ENCODE measurements at places on chromosomes 5 and 9. TPM values are rescaled to one million over a fixed set of nuclear protein-coding genes. Genes with fewer than 3 reads are reported as not detected.
A peak's percentile ranks its signal among the peaks of the same experiment; 100 is the strongest.

- H3K4me1 ChIP-seq, result peaks cover 9% of the 10 kb centered on the region
- peaks cover 60% of the 10 kb centered on the region for H3K27me3 ChIP-seq
- no peak for DNase-seq
- H3K36me3 ChIP-seq, result no peaks in the 10 kb centered on the region
Observed at GRCh38 chr5:140143521-140144258, 18.0 kb downstream of the IGIP start.

GRCh38 chr9:515665-516064, 301.0 kb downstream of the DOCK8 start:
- H3K36me3 ChIP-seq, result no peaks in the 10 kb centered on the region
- no peaks in the 10 kb centered on the region for H3K4me1 ChIP-seq

DNA sequence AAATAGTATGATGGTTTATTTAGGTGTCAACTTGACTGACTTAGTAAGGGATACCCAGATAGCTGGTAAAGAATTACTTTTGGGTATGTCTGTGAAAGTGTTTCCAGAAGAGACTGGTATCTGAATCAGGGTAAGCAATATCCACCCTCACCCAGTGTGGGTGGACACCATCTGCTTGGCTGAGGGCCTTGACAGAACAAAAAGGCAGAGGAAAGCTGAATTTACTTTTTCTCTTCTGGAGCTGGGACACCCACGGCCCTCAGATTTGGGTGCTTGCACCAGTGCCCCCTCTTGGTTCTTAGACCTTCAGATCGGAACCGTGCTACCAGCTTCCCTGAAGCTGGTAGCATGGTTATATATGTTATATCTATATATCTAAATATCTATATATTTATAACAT, 489.5 kb upstream of the MPDZ start:
- no peaks in the 10 kb centered on the region for H3K4me1 ChIP-seq
- H3K36me3 ChIP-seq, result no peaks in the 10 kb centered on the region
- H3K27ac ChIP-seq, result no peak overlapping the region
- no peaks in the 10 kb centered on the region for H3K27me3 ChIP-seq
- H3K4me3 ChIP-seq, result no peak overlapping the region
- no peak for DNase-seq

DNA sequence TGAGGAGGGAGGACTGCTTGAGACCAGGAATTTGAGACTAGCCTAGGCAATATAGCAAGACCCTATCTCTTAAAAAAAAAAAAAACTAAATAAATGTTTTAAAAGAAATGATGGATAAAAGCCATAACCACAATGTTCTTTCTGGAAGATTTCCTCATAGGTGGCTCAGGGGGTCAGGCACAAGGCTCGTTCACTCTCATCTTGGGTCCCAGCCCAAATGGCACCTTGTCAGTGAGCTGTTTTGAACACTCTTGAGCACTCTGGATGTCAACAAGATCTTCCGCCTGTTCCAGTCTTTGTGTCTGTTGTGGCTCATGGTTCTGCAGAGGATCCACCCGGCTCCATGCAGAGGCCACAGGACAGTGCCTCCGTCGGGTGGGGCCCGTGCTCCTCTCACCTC, 35.7 kb upstream of the LMX1B start:
- no peak overlapping the region for H3K4me3 ChIP-seq
- H3K36me3 ChIP-seq, result no peaks in the 10 kb centered on the region
- DNase-seq, result no peak
- H3K27ac ChIP-seq, result no peak overlapping the region
- no peaks in the 10 kb centered on the region for H3K4me1 ChIP-seq

- no peak for DNase-seq
- peaks cover 6% of the 10 kb centered on the region for H3K4me1 ChIP-seq
- no peaks in the 10 kb centered on the region for H3K36me3 ChIP-seq
- H3K4me3 ChIP-seq, result no peak overlapping the region
Observed at GRCh38 chr9:86503314-86503713, 149.1 kb upstream of the TUT7 start.

DNA sequence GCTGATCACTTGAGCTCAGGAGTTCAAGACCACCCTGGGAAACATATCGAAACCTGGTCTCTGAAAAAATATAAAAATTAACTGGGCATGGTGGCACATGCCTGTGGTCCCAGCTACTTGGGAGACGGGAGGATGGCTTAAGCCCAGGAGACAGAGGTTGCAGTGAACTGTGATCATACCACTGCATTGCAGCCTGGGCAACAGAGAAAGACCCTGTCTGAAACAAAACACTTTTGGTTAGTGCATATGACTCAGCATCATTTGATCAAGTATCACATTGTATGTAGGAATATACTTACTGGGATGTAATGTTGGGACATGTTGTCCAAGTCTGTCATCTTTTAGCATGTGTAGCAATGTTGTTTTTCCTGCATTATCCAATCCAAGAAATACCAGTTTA, 12.0 kb downstream of the SAR1B start:
- H3K4me3 ChIP-seq, result no peak overlapping the region
- H3K27me3 ChIP-seq, result no peaks in the 10 kb centered on the region
- peaks cover 47% of the 10 kb centered on the region for H3K36me3 ChIP-seq
- no peak for DNase-seq
- no peak overlapping the region for H3K27ac ChIP-seq
- H3K4me1 ChIP-seq, result no peaks in the 10 kb centered on the region

DNA sequence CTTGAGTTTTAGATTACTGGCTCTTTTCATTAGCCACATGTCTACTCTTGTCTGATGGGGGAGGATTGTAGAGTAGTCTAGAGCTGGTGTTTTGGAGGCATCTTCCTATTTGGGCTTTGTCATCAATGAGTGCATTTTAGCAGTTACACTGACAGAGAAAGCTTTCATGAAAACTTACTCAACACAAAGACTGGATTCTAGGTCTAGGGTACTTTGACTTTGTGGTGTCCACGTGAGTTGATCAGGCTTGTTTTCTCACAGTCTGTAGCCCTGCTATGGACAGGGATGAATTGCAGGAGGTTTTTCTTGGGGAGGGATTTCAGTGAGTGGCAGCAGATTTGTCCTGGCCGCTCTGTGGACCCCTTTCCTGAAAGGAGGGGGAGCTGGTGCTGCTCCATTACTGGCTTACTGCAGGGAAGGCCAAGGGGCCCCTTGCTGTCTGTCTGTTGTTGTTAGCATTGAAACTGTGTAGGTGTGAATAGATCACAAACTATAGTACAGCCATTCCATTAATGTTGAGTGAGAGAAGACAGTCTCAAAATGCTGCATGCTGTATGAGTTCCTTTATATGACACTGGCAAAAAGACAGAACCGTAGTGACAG, 6.6 kb downstream of the TRIO start:
- peaks cover 19% of the 10 kb centered on the region for H3K4me1 ChIP-seq
- H3K27me3 ChIP-seq, result no peaks in the 10 kb centered on the region
- no peaks in the 10 kb centered on the region for H3K36me3 ChIP-seq

DNA sequence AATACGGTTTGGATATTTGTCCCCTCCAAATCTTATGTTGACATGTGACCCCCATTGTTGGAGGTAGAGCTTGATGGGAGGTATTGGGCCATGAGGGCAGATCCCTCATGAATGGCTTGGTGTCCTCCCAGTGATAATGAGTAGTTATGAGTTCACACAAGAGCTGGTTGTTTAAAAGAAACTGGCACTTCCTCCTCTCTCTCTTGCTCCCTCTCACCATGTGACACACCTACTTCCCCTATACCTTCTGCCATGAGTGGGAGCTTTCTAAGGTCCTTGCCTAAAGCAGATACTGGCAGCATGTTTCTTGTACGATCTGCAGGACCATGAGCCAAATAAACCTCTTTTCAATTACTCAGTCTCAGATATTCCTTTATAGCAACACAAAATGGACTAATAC, 132.0 kb downstream of the PIK3R1 start:
- H3K27ac ChIP-seq, result no peak overlapping the region
- H3K36me3 ChIP-seq, result no peaks in the 10 kb centered on the region
- no peak overlapping the region for H3K4me3 ChIP-seq
- H3K27me3 ChIP-seq, result no peaks in the 10 kb centered on the region
- peaks cover 3% of the 10 kb centered on the region for H3K4me1 ChIP-seq

DNA sequence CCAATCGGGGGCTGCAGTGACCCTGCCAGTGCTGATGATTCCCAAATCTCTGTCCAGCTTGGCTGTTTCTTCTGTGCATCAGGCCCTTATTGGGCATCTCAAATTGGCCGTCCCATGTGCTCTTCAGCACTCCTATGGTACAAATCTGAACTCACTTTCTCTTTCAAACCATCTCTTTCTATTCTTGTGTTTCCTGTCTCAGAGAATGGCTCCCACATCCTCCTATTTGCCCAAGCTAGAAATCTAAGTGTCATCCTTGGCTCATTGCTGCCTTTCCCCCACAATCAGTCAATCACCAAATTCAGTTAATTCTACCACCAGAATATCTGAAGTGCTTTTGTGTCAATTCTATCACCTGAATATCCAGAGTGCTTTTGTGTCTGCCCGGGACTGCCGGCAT, 336.6 kb downstream of the CWC27 start:
- H3K27me3 ChIP-seq, result no peaks in the 10 kb centered on the region
- H3K4me3 ChIP-seq, result no peak overlapping the region
- peaks cover 17% of the 10 kb centered on the region for H3K4me1 ChIP-seq
- H3K27ac ChIP-seq, result no peak overlapping the region
- H3K36me3 ChIP-seq, result no peaks in the 10 kb centered on the region

DNA sequence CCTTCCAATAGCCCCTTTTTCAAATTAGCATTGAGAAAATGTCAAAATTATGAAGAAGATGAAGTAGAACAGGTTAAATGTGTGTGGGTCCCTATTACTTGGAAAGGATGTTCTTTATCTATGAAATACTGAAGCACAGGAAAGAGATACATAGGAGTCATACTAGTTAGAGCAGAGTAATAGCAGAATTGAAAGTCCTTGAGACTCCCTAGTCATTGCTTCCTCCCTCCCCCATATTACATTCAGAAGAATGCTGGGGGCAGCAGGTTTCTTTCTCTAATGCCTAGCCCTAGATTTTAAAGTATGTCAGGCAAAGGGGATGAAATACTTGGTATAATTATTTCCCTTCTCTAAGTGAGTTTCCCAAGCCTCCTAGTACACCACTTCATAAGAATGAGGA, 4.4 kb downstream of the ZCCHC9 start:
- no peaks in the 10 kb centered on the region for H3K27me3 ChIP-seq
- peaks cover 28% of the 10 kb centered on the region for H3K36me3 ChIP-seq
- no peak overlapping the region for H3K27ac ChIP-seq
- no peak overlapping the region for H3K4me3 ChIP-seq

DNA sequence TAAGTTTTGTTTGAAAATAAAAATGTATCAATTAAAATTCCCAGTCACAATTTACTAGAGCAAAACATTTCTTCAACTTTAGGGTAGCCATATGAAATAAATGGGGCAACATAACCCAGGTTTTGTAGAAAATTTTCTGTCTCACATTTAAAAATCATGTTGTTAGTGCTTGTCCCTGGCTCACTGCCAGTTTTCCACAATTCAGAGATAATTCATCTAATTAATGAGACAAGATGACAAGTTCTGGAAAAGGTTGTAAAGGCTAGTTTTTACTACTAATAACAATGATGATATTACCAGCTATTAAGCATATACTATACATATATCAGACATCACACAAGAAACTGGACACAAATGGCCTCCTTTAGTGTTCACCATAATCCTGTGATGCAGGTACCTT, 45.9 kb downstream of the MEGF9 start:
- H3K4me1 ChIP-seq, result no peaks in the 10 kb centered on the region
- H3K36me3 ChIP-seq, result no peaks in the 10 kb centered on the region
- no peak overlapping the region for H3K4me3 ChIP-seq
- no peak overlapping the region for H3K27ac ChIP-seq

GRCh38 chr9:137482094-137482781, 23.1 kb upstream of the NSMF start:
- H3K36me3 ChIP-seq, result no peaks in the 10 kb centered on the region
- H3K27ac ChIP-seq, result no peak overlapping the region
- DNase-seq, result no peak

- H3K27ac ChIP-seq, result no peak overlapping the region
- no peak for DNase-seq
- H3K4me1 ChIP-seq, result no peaks in the 10 kb centered on the region
- no peaks in the 10 kb centered on the region for H3K27me3 ChIP-seq
- no peak overlapping the region for H3K4me3 ChIP-seq
- H3K36me3 ChIP-seq, result peaks cover 79% of the 10 kb centered on the region
Observed at GRCh38 chr5:10384483-10384882, 31.0 kb downstream of the MARCHF6 start.

- DNase-seq, result peak; percentile 60
- H3K36me3 ChIP-seq, result no peaks in the 10 kb centered on the region
- H3K4me3 ChIP-seq, result no peak overlapping the region
- no peaks in the 10 kb centered on the region for H3K27me3 ChIP-seq
Observed at GRCh38 chr9:87116492-87116891, 169.2 kb upstream of the GAS1 start.

DNA sequence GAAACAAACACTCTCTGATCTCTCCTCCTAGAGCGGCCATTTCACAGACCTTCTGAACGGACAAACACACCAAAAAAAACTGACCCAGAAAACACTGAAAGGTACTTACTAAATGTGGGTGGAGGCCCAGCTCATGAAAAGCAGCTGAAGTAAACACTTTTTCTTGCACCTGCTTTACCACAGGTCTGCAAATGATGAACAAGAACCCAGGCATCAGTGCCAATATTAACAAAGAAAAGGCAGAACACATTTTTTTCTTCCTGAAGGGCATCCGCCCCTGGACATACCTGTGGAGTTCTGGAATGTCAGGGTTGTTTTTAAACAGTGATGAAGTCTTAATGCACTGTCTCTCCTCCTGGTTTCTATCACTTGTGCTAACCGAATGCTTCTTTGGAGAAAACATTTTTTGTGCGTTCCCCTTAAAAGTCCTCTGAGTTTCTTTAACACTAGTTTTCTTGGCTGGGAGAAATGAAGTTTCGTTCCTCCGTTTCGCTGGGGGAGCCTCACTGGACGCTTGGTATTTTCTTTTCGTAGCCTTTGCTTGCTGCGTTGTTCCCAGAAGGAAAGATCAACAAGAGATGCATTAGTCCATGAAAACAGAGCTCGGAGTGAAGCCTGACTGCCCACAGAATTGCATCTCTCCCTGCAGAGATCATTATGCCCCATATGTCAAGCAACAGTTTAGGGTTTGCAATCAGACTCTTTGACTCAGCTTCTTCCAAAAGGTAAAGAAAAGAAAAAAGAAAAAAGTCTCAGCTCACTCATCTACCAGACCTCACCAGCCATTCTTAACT, 7.4 kb downstream of the DDX31 start:
- no peaks in the 10 kb centered on the region for H3K27me3 ChIP-seq
- no peaks in the 10 kb centered on the region for H3K4me1 ChIP-seq
- no peak for DNase-seq
- H3K4me3 ChIP-seq, result no peak overlapping the region
- H3K27ac ChIP-seq, result no peak overlapping the region
- peaks cover 77% of the 10 kb centered on the region for H3K36me3 ChIP-seq

DND1 gene
- total RNA-seq, result 1.6 TPM

LIFR gene
- 85.9 TPM for total RNA-seq

BTNL8 gene
- not detected for total RNA-seq

CDK9 gene
- total RNA-seq, result 92.3 TPM

OCLN gene
- 124 TPM for total RNA-seq

SLC34A3 gene
- total RNA-seq, result not detected

PCDHB5 gene
- 42.8 TPM for total RNA-seq

MEF2C gene
- total RNA-seq, result 0.45 TPM

TAS2R1 gene
- not detected for total RNA-seq
